ENCODE measurements at places on chromosomes 11 and 22. TPM values are rescaled to one million over a fixed set of nuclear protein-coding genes. Genes with fewer than 3 reads are reported as not detected.

GRCh38 chr11:3840004-3840869 lies 522 bp downstream of the RHOG start:
- H3K4me3 ChIP-seq: peak overlapping the region; percentile 80
- DNase-seq: no peak
- H3K4me1 ChIP-seq: peaks cover 44% of the 10 kb centered on the region
- no peaks in the 10 kb centered on the region for H3K36me3 ChIP-seq

DNA sequence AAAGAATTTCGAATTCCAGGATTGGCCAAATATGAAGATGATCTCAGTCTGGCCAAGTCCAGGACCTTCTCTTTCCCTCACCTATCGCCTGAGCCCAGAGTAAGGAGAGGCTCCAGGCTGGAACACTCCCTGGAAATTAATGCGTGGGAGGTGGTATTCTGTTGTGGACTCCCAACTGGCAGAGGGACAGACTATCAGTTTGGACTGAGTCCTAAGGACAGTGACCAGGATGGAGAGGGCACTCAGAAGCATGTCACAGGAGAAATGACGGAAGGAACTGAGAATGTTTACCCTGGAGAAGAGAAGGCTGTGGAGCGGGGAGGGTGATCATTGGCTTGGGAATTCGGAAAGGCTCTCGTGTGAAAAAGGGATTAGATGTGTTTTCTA lies 84.4 kb downstream of the RPL27A start:
- H3K4me3 ChIP-seq: no peak overlapping the region
- H3K4me1 ChIP-seq: peaks cover 6% of the 10 kb centered on the region
- H3K27me3 ChIP-seq: no peaks in the 10 kb centered on the region
- H3K27ac ChIP-seq: no peak overlapping the region
- no peaks in the 10 kb centered on the region for H3K36me3 ChIP-seq

DNA sequence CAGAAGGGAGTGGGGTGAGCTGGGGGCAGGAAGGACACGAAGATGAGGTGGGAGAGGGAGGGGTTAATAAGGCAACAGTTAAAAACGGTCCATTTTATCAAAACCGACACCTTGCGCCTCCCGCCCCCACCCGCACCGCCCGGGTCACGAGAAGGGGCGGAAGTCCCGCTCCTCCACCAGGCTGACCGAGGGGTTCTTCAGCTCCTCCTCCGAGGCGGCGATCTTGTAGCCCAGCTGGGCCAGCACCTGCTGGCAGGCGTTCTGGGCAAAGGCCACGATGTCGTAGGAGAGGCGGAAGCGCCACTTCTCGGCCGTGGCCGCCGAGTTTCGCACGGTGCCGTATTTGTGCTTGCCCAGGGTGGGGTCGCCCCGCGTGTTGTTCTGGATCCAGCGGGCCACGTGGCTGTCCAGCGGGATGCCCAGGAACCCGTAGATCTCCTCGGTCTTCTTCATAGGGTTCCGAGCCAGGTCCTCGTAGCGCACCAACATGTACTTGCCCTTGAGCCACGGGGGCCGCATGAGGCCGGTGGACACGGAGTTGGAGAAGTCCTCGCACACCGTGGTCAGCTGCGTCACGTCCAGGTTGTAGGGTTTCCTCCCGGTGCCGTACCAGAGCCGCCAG lies 15.8 kb downstream of the CHST1 start:
- H3K27me3 ChIP-seq: peaks cover 19% of the 10 kb centered on the region
- no peak overlapping the region for H3K27ac ChIP-seq
- H3K4me3 ChIP-seq: no peak overlapping the region
- no peaks in the 10 kb centered on the region for H3K4me1 ChIP-seq
- DNase-seq: no peak

DNA sequence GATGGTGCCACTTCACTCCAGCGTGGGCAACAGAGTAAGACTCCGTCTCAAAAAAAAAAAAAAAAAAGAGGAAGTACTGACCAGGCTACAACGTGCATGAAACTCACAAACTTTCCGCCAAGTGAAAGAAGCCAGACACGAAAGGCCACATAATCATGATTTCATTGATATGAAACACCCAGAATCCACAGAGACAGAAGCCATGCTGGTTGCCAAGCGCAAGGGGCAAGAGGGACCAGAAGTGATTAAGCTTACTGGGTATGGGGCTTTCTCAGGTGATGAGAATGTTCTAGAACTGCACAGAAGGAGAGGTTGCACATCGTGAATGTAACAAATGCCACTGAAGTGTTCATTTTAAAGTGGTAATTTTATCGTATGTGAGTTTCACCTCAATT lies 60.9 kb downstream of the CELSR1 start:
- no peaks in the 10 kb centered on the region for H3K27me3 ChIP-seq
- no peak overlapping the region for H3K4me3 ChIP-seq
- no peaks in the 10 kb centered on the region for H3K4me1 ChIP-seq
- no peak overlapping the region for H3K27ac ChIP-seq

Gene GTF2H1
- 40.8 TPM for total RNA-seq

- DNase-seq: no peak
- H3K27me3 ChIP-seq: no peaks in the 10 kb centered on the region
- no peak overlapping the region for H3K4me3 ChIP-seq
- no peak overlapping the region for H3K27ac ChIP-seq
- H3K36me3 ChIP-seq: peaks cover 79% of the 10 kb centered on the region
- no peaks in the 10 kb centered on the region for H3K4me1 ChIP-seq
Measured at GRCh38 chr11:587546-587945, 11.3 kb downstream of the PHRF1 start.

Gene OR4C16
- not detected for total RNA-seq

- no peaks in the 10 kb centered on the region for H3K27me3 ChIP-seq
- no peak for DNase-seq
- H3K27ac ChIP-seq: no peak overlapping the region
Measured at GRCh38 chr11:115736146-115736545, 231.9 kb upstream of the CADM1 start.

Gene STK33
- 9.4 TPM for total RNA-seq

Gene ETS1
- 121 TPM for total RNA-seq

Gene ST14
- total RNA-seq: 59.1 TPM

GRCh38 chr22:38959590-38959989 lies 2.2 kb downstream of the APOBEC3A start:
- no peak overlapping the region for H3K27ac ChIP-seq
- no peaks in the 10 kb centered on the region for H3K4me1 ChIP-seq
- DNase-seq: no peak
- no peaks in the 10 kb centered on the region for H3K27me3 ChIP-seq

Gene TBC1D10A
- 29.6 TPM for total RNA-seq

GRCh38 chr11:76701294-76702040 lies 30.9 kb upstream of the LRRC32 start:
- H3K27ac ChIP-seq: no peak overlapping the region
- no peaks in the 10 kb centered on the region for H3K36me3 ChIP-seq
- H3K27me3 ChIP-seq: no peaks in the 10 kb centered on the region
- DNase-seq: no peak
- no peaks in the 10 kb centered on the region for H3K4me1 ChIP-seq

- no peaks in the 10 kb centered on the region for H3K27me3 ChIP-seq
- DNase-seq: no peak
- no peaks in the 10 kb centered on the region for H3K36me3 ChIP-seq
- H3K4me3 ChIP-seq: no peak overlapping the region
Measured at GRCh38 chr22:39091126-39092081, 5.6 kb upstream of the APOBEC3H start.

- no peaks in the 10 kb centered on the region for H3K4me1 ChIP-seq
- H3K36me3 ChIP-seq: no peaks in the 10 kb centered on the region
- no peak overlapping the region for H3K27ac ChIP-seq
- no peak overlapping the region for H3K4me3 ChIP-seq
- no peaks in the 10 kb centered on the region for H3K27me3 ChIP-seq
Measured at GRCh38 chr11:11338304-11338703, 14.7 kb downstream of the CSNK2A3 start.

DNA sequence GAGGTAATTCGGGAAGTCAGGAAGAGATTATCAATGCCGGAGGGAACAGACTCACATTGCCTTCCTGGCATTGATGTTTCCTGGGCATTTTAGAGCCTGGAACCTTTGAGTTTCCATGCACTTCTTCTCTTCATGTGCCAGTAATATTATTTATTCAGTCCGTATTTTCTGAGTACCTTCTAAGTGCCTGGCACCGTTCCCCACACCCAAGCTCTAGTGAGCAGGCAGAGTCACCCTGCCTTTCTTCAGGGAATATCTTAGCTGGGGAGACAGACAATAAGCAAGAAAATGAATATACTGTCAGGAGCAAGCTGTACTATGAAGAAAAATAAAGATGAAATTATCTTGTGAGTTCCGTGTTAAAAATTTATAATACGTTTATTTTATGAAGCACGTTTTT lies 136.2 kb upstream of the SEZ6L start:
- H3K36me3 ChIP-seq: no peaks in the 10 kb centered on the region
- no peaks in the 10 kb centered on the region for H3K4me1 ChIP-seq
- no peak for DNase-seq

Gene FAM227A
- 0.98 TPM for total RNA-seq

- peak overlapping the region; percentile 70 for H3K27ac ChIP-seq
- H3K4me1 ChIP-seq: peaks cover 26% of the 10 kb centered on the region
- peak overlapping the region; percentile 69 for H3K4me3 ChIP-seq
- no peaks in the 10 kb centered on the region for H3K27me3 ChIP-seq
- H3K36me3 ChIP-seq: no peaks in the 10 kb centered on the region
Measured at GRCh38 chr22:17773606-17774205, 563 bp downstream of the BID start.

- H3K4me3 ChIP-seq: no peak overlapping the region
- DNase-seq: no peak
- no peaks in the 10 kb centered on the region for H3K4me1 ChIP-seq
- H3K27me3 ChIP-seq: no peaks in the 10 kb centered on the region
Measured at GRCh38 chr11:94669023-94669422, 99.1 kb upstream of the AMOTL1 start.

- peaks cover 19% of the 10 kb centered on the region for H3K4me1 ChIP-seq
- peaks cover 6% of the 10 kb centered on the region for H3K27me3 ChIP-seq
- DNase-seq: peak; percentile 85
- no peak overlapping the region for H3K4me3 ChIP-seq
Measured at GRCh38 chr22:29702931-29703501, 16.8 kb upstream of the CABP7 start.

- H3K4me1 ChIP-seq: peaks cover 13% of the 10 kb centered on the region
- H3K27me3 ChIP-seq: no peaks in the 10 kb centered on the region
- H3K4me3 ChIP-seq: no peak overlapping the region
- no peaks in the 10 kb centered on the region for H3K36me3 ChIP-seq
- peak; percentile 27 for DNase-seq
Measured at GRCh38 chr11:2686360-2687222, 13.2 kb downstream of the KCNQ1OT1 start.

DNA sequence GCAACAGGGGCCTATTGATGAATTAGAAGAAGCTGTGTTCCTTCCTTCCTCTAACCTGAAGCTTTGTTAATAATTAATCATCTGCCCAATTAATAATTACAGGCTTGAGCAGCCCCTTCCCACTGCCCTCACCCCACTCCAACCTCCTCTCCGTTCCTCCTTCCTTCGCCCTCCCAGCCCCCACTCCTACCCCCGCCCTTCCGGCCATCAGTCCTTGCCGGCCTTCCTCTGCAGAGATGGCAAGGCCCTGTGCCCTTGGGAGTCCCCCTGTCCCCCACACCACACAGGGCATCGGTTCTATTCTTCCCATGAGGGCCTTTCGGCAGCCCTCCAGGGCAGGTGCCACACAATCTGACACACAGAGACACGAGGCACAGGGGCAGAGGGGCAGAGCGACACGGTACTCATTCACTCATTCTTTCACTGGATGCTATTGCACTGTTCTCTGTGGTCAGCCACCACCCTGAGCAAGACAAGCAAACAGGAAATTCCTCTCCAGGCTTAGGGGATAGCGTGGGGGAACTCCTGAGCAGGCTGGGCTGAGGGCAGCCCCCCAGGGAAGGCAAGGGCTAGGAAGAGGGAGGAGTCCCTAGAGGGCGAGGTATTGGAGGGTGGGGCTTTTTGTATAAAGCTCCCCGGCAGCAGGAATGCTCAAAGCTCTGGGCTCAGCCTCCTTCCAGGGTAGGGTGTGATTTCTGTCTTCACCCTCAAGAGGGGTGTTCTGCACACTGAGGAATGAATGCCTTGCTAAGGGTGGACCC lies 14.7 kb downstream of the MGAT3 start:
- no peaks in the 10 kb centered on the region for H3K36me3 ChIP-seq
- H3K4me1 ChIP-seq: peaks cover 27% of the 10 kb centered on the region
- peak; percentile 81 for DNase-seq
- H3K27ac ChIP-seq: peak overlapping the region; percentile 77
- peak overlapping the region; percentile 9 for H3K4me3 ChIP-seq
- no peaks in the 10 kb centered on the region for H3K27me3 ChIP-seq

Gene MYO18B
- total RNA-seq: 0.14 TPM

GRCh38 chr22:36103891-36104290 lies 56.7 kb downstream of the APOL3 start:
- DNase-seq: no peak
- no peaks in the 10 kb centered on the region for H3K27me3 ChIP-seq
- H3K4me3 ChIP-seq: no peak overlapping the region
- H3K27ac ChIP-seq: no peak overlapping the region
- H3K4me1 ChIP-seq: no peaks in the 10 kb centered on the region
- no peaks in the 10 kb centered on the region for H3K36me3 ChIP-seq

GRCh38 chr22:25490896-25491295 lies 73.6 kb upstream of the GRK3 start:
- H3K27ac ChIP-seq: no peak overlapping the region
- DNase-seq: no peak
- H3K4me3 ChIP-seq: no peak overlapping the region
- H3K27me3 ChIP-seq: no peaks in the 10 kb centered on the region

GRCh38 chr11:99244613-99245012 lies 223.9 kb downstream of the CNTN5 start:
- H3K36me3 ChIP-seq: no peaks in the 10 kb centered on the region
- H3K4me1 ChIP-seq: no peaks in the 10 kb centered on the region
- no peak overlapping the region for H3K4me3 ChIP-seq

Gene CRYBA4
- not detected for total RNA-seq

Gene CTSD
- total RNA-seq: 2,038 TPM

Gene OR51I1
- total RNA-seq: not detected

- no peak overlapping the region for H3K4me3 ChIP-seq
- peak overlapping the region; percentile 42 for H3K27ac ChIP-seq
- no peak for DNase-seq
- peaks cover 22% of the 10 kb centered on the region for H3K4me1 ChIP-seq
Measured at GRCh38 chr11:128745311-128746136, 51.7 kb downstream of the FLI1 start.

DNA sequence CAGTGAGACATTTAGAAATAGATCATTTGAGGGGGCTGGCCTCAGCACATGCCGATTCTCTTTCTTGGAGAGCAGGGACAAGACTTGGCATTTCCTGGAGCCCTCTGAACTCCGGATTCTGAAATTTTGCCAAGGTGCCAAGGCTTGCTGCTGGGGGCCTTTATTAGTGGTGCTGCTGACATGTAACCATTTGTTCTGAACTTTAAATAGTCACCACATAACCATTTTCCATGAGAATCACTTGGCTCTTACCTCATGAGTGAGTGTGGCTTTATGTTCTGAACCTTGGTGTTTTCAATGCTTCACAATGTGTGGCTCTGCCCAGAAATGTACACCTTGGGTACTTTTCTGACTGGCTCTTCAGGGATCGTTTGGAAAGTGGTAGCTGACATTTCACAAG lies 33.3 kb downstream of the SYT13 start:
- H3K36me3 ChIP-seq: no peaks in the 10 kb centered on the region
- no peaks in the 10 kb centered on the region for H3K27me3 ChIP-seq
- no peak for DNase-seq
- H3K4me3 ChIP-seq: no peak overlapping the region
- peaks cover 4% of the 10 kb centered on the region for H3K4me1 ChIP-seq

GRCh38 chr11:2892215-2892966 lies 6.8 kb upstream of the CDKN1C start:
- peak overlapping the region; percentile 75 for H3K27ac ChIP-seq
- H3K4me1 ChIP-seq: peaks cover 26% of the 10 kb centered on the region
- peak; percentile 75 for DNase-seq
- H3K4me3 ChIP-seq: peak overlapping the region; percentile 52

- H3K27me3 ChIP-seq: no peaks in the 10 kb centered on the region
- H3K27ac ChIP-seq: no peak overlapping the region
- H3K36me3 ChIP-seq: no peaks in the 10 kb centered on the region
- H3K4me1 ChIP-seq: no peaks in the 10 kb centered on the region
Measured at GRCh38 chr11:100810666-100811065, 123.6 kb downstream of the ARHGAP42 start.

Data from upper lobe of right lung (tissue), 1 donor.